Stimulated activated CD4-positive, alpha-beta T cell treated with anti-CD3 and anti-CD28 coated beads, Interleukin-4, amount 100 ng/mL, for 24 hours (primary cell): ENCODE measurements at places on chromosomes 1 and 21.

DNA sequence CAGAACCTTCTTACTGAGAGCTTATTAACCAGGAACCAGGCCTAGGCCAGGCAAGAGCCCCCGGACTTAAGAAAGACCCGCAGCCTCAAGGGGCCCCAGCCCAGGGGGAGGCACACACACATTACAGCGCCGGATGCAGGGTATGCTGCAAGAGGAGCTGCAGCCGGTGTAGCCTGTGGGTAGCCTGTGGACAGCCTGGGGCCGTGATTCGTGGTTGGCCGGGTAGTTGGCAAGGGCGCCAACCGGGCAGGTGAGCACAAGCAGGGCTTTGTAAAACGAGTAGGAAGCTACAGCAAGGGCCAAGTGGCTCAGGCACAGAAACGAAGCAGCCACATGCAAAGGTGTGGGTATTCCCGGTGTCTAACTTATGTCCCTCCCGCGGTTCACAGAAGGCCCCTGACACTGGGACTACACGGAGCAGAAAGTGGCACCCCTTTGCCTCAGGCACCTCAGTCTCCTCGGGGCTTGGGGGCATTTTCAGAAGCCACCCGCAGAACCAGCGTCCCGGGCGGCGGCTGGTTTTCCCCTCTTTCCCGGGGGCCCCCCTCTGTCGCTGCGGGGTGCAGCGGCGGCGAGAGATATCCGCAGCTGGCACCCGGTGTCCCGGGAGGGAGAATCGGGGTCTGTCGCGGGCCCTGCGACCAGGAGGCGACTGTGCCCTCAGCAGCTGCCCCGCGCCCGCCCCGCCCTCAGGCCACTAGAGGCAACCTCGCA lies 40.8 kb downstream of the KIAA1614 start:
- no peak for DNase-seq

GRCh38 chr1:6275826-6276782 lies 15.2 kb upstream of the GPR153 start:
- no peak for DNase-seq

- peak; percentile 59 for DNase-seq
Observed at GRCh38 chr1:153775458-153776327, 486 bp downstream of the SLC27A3 start.

DNA sequence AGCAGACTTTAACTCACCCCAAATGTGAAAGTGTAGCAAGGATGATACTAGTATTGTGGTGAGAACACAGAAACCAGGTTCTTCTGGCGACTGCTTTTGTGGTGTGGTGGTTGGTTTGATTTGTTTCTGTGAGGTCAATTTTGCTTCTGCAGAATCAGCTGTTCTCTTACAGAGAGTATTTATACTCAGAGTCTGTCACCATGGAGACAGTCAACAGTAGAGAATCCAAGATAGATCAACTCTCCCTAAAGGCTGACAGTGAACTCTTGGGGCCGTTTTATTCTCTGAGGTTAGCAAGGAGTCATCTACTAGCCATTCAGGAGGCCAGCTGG lies at the start of gene CFAP107:
CFAP107 (plus strand) TSS at position 209 of the 332 bp plus-strand sequence. CDS start 231 bp downstream, outside the sequence.
- DNase-seq = no peak

DNA sequence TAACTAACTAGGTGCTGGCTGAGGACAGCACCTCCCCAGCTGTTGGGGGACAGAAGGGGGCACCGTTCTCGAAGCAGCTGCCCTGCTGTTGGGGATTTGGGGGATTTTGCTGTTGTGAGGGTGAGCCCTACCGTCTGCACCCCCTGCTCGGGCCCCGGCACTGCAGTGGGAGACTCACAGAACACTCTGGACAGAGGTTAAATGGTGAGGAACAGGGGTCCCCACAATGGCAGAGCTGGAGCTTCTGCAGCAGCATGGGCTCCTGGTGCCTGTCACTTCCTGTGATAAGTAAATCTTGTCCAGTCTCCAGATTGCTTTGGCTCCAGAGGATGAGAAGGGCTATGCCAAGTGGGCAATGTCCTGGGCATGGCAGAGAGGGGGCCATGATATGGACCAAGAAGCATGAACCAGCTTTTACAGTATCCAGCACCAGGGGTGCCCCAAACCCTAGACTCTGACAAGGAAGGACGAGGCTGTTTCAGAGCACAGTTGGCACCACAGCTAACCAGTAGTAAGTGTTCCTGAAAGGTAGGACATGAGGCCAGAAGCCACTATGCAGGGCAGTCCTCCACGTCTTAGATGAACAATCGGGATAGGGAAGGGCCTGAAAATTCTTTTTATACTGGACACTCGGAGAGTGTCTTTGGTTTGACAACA lies 365.1 kb upstream of the VAMP3 start:
- no peak for DNase-seq

DNA sequence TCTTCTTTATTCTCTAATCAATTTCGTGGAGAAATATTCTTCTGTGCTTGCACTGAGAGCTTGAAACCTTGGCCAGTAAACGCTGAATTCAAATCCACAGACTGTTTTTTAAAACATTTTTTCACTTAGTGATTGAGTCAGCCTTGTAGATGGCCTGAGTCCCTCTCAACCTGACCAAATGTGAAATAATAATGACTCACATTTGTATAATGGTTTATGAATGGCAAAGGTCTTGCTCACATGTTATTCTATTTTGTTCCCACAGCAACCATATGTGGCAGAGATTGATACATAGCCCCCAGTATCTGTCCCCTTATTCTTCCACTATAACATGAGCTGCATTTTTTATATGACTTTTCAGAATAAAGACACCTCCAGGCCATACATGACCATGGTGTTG lies 47.8 kb upstream of the CCDC190 start:
- DNase-seq = no peak

DNA sequence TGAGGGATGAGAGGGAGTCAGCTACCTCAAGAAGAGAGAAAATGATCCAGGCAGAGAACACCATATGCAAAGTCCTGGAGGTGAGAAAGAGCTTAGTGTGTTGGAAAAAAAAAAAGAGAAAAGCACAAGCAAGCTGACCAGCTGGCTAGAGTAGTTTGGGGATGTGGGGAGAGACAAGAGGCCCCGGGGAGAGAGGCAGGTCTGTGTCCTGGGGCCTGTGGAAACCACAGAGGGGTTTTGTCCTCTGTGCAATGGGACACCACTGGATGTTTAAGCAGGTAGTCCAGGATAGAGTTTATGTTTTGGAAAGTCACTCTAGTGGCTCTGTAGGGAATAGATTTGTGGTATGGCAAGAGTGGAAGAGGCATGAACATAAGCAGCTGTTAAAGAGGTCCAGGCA lies 14.4 kb upstream of the CHI3L1 start:
- no peak for DNase-seq

DNA sequence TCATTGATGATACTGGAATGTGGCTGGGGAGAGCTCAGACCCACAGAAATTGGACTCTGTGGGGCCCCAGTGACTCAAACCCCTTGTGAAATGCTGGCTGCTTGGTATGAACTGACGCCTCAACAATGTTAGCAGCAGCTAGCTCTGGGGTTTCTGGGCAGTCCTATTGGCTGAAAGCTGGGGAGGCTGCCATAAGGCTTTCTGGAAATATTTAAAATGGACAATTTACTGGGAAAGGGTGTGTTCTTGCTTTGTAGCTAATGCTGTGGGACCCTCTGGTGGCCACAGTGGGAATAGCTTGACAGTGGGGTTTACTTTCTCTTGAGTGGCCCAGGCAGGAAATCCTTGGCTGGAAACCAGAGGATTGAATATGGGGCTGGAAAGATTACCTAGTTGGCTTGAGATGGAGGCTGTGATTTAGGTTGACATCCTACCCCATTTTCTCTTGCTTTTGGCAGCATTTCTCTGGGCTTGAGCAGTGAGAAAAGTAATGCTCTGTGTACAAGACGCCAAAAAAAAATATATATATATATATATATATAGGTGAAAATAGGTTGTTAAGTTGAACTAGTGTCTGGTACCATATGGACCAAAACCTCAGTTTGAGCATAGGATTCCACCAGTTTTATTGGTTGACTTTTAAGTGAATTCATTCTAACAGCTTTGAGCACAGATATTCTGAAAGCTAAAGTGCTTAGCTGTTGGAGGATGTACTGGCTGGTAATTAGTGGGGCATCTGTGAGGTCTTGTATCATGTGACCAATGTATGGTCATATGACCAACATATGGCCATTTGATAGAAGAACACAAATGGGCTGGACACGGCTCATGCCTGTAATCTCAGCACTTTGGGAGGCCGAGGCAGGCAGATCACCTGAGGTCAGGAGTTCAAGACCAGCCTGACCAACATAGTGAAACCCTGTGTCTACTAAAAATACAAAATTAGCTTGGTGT lies 8.2 kb upstream of the S100A10 start:
- peak; percentile 76 for DNase-seq

- DNase-seq = no peak
Observed at GRCh38 chr1:236039740-236040685, 24.9 kb downstream of the NID1 start.

- no peak for DNase-seq
Observed at GRCh38 chr1:48947761-48948537, 171.3 kb upstream of the BEND5 start.

GRCh38 chr1:173410794-173411236 lies 66.3 kb upstream of the PRDX6 start:
- DNase-seq = no peak

GRCh38 chr1:209800984-209801834 lies 4.7 kb downstream of the IRF6 start:
- DNase-seq = no peak

DNA sequence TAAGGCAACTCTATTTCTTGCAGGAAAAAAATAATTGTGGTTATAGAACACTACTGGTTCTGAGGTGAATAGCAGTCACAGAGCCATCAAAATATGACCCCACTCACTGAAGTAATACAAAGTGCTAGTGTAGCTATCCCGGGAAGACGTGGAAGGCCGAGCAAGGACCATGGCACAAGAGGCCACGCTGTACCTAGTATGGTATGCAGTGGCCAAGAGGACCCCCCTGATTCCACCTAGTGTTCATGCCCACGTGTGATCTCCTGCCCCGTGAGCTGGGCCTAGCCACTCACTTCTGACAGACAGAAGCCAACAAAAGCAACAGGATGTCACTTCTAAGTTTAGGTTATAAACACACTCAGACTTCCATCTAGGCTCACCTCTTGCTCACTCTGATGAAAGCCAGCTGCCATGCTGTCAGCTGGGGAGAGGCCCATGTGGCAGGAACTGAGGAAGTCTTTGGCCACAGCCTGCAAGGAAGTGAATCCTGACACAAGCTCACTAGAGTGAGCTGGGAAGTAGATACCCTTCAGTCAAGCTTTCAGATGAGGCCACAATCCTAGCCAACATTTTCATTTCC lies 21.7 kb upstream of the LSS start:
- no peak for DNase-seq

DNA sequence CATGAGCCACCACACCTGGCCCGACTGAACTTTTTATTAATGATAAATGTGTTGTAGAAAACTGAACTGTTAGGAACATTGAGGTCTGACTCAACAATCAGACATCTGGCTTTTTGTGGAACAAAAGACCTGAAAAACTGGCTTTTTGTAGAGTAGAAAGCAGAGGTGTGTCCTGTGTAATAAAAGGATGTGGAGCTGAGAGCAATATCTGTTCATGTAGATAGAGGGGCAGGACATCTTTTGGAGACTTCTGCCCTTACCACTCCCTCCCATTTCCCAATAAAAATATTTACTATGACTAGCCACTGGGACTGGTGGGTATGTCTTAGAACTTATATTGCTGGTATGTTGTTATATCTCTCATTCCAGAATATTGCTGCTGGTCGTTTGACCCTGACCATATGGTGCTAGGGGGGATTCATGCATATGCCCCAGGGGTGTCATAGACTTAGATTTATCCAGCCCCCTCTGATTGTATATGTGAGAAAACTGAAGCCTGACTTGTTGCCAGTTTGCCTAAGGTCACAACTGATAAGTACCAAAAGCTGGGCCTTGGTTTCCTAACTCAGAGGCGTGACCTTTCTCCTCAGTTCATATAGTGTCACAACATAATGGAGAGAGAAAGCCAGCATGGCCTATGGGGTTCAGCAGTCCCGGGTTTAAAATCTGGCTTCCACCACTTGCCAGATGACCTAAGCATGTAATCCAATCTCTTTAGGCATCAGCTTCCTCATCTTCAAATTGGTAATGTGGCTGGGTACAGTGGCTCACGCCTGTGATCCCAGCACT lies 33.5 kb upstream of the PIGV start:
- no peak for DNase-seq

DNA sequence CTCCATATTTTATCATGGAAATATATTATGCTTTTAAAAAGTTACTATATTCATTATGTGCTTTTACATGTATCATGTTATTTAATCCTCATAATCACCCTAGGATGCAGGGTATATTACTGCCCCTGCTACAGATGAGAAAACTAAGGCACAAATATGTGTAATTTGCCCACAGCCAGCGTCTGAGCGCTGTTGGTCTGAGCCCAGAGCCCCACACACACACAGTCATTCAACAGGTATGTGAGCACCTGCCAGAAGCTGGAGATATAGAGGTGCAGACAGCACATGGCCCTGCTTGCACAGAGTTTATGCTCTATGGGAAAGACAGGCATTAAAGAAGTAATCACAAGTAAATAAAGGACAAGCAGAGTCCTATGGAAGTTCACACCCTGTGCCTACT lies 49.8 kb upstream of the SEC16B start:
- DNase-seq = no peak

GRCh38 chr1:42167611-42168390 lies 3.3 kb upstream of the GUCA2A start:
- no peak for DNase-seq

GRCh38 chr1:215589650-215590435 lies 22.7 kb downstream of the KCTD3 start:
- DNase-seq = no peak

GRCh38 chr1:162678439-162678838 lies 46.2 kb downstream of the DDR2 start:
- no peak for DNase-seq

- DNase-seq = no peak
Observed at GRCh38 chr1:175287849-175288248, 95.3 kb upstream of the KIAA0040 start.

DNA sequence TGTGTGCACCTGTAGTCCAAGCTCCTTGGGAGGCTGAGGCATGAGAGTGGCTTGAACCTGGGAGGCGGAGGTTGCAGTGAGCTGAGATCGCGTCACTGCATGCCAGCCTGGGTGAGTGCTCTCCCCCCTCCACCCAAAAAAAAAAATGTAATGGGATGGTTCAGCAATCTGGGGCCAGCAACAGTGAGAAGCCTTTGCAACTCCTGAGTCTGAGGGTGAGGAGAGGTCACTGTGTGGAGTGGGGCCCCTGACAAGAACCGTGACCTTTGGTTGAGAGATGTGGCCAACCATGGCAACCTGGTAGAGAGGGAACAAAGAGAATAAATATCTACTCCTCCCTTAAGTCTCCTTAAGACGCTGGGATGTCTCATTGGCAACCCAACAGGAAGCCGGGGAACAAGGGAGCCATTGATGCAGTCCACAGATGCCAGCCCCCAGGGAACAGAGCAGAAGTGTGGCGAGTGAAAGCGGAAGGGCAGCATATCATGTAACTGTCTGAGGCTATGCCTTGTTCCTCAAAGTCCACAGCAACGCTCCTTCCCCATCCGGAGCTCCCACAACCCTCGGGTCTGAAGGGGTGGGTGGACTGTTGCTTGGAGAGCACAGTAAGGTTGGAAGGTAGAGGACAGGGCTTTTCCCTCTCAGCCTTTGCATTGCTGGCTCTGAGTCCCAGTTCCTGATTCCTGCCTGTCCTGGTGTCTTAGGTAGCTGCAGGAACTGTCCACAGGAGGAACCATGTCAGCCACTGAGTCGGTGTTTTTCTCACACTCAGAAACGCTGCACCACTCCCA lies 8.3 kb downstream of the TRNP1 start:
- no peak for DNase-seq
